ENCODE measurements at places on chromosomes 7 and 10.
A peak's percentile ranks its signal among the peaks of the same experiment; 100 is the strongest.

GRCh38 chr10:88433565-88434186, 149.4 kb downstream of the RNLS start:
- no peak for DNase-seq

GRCh38 chr7:44073664-44074348, 8.4 kb upstream of the PGAM2 start:
- peak; percentile 93 for DNase-seq

DNA sequence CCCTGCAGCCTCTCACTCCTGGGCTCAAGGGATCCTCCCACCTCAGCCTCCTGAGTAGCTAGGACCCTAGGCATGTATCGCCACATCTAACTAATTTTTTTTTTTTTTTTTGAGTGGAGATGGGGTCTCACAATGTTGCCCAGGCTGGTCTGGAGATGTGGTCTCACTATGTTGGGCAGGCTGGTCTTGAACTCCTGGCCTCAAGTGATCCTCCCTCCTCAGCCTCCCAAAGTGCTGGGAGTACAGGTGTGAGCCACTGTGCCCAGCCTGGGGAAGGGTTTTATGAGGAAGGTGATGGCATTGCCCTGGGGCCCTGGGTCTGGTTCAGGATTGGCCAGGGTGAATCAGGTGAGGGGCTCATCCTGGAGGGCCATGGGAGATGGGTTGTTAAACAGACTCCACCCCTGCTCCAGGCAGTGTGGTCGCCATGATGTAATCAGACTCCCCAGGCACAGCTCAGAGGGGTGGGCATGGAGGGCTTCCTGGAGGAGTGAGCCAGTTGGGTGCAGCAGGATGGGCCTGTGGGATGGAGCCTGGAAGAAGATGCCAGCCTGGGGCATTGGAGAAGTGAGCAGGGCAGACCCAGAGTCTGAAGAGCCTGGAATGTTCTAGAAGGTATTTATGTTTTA, 82.7 kb downstream of the MYL10 start:
- DNase-seq, result no peak

GRCh38 chr7:25732766-25733217, 419.2 kb upstream of the NFE2L3 start:
- DNase-seq, result no peak

GRCh38 chr7:121275204-121275603, 53.6 kb upstream of the WNT16 start:
- DNase-seq, result no peak

- no peak for DNase-seq
These were observed 13.9 kb downstream of the OSBPL3 start for GRCh38 chr7:24965831-24966708.

DNA sequence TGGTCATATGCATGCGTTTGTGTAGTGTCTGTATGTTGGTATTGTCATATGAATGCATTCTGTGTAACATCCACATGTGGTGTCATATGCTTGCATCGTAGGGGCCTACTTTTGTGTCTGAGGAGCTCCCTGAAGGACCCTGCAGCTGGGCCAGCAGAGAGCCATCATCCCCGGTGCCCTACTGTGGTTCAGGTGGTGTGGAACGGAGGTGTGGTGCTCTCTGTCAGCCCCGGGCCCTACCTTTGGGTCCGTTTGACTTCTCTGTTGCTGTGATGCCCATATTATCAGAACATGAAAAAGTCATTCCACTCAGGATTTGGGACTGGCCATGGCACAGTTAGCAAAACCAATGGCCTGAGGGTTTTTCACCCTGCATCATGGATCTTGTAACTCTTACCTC, 217.9 kb downstream of the ADARB2 start:
- no peak for DNase-seq

- DNase-seq, result no peak
These were observed 43.5 kb downstream of the TRRAP start for GRCh38 chr7:98921608-98922372.

DNA sequence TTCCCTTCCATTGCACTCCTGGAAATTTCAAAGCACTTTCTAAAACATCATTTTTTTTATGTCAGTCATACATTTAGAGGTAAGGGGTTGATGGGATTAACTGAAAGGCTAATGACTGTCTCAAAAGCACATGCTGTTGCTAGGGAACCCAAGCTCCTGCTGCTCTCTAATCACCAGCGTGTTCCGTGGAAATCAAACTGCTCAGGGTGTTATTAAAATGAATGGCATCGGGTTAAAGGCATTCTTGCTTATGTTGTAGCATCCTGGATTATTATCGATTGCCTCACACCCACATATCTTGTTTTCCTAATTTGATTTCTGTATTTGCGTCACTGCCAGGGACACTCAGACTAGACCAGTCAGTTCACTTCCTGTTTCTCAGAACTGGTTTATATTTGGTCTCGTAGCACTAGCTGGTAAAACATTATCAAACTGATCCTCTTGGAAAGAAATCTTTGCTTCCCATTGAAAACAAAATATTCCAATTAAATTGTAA, 216.5 kb upstream of the MKLN1 start:
- DNase-seq, result no peak

- no peak for DNase-seq
These were observed 68.0 kb upstream of the KLF6 start for GRCh38 chr10:3853016-3853415.

DNA sequence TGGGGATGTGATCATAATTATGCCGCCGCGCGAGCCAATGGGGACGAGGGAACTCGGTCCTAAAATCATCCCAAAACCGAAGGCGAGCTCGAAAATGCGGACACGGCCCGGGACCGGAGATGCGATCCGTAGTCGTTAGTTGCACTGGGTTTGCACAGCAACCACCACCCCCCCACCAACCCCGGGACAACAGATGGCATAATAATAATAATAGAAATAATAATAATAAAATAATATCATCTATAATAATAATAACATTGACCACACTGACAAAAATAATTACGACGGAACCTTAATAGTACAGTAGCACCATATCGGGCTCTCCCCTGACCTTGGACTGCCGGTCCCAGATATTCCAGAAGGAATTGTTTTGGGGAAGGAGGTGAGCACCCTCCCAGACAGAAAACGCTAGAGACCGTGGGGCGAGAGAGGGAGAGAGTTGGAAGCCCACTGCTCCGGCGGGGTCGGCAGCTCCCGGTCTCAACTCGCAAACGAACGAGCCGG, 1.1 kb upstream of the EMX2 start:
- no peak for DNase-seq

- DNase-seq, result no peak
These were observed 642.0 kb downstream of the SDK1 start for GRCh38 chr7:3942816-3943745.

DNA sequence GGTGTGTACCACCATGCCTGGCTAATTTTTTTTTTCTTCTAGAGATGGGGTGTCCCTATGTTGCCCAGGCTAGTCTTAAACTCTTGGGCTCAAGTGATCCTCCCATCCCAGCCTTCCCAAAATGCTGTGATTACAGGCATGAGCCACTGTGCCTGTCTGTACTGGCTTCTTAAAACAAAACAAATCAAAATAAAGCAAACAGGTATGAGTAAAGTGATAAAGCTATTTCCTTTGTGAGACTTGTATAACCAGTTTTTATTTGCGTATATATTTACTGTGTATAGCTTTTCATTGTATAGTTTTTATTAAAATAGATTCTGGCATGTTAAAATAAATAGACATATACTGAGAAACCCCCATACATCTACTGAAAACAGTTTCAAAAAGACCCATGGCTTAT, 14.3 kb downstream of the LCOR start:
- DNase-seq, result no peak

- DNase-seq, result no peak
These were observed 46.2 kb upstream of the SLC39A12 start for GRCh38 chr10:17905491-17905890.

GRCh38 chr10:85593226-85593772, 773.3 kb downstream of the GRID1 start:
- no peak for DNase-seq

GRCh38 chr7:82317760-82318159, 125.8 kb downstream of the CACNA2D1 start:
- DNase-seq, result no peak

GRCh38 chr10:89609833-89610346, 35.2 kb downstream of the PANK1 start:
- DNase-seq, result no peak

All from H54 (cell line).